Esophagus squamous epithelium (tissue), 5 donors: ENCODE measurements at places on chromosomes 16 and 17.

GRCh38 chr16:58655215-58655596 lies 25.6 kb upstream of the CNOT1 start:
- DNase-seq = no peak

- DNase-seq = no peak
Observed at GRCh38 chr17:49575679-49576087, at the start of gene NXPH3. NXPH3 (plus strand) TSS chr17:49575871; CDS start chr17:49576220, 349 bp downstream.

- DNase-seq = no peak
Observed at GRCh38 chr16:1647856-1648255, 30.2 kb upstream of the JPT2 start.

- no peak for DNase-seq
Observed at GRCh38 chr16:21302454-21302853, 24.4 kb upstream of the CRYM start.

- no peak for DNase-seq
Observed at GRCh38 chr17:1126250-1126797, 53.5 kb downstream of the ABR start.

DNA sequence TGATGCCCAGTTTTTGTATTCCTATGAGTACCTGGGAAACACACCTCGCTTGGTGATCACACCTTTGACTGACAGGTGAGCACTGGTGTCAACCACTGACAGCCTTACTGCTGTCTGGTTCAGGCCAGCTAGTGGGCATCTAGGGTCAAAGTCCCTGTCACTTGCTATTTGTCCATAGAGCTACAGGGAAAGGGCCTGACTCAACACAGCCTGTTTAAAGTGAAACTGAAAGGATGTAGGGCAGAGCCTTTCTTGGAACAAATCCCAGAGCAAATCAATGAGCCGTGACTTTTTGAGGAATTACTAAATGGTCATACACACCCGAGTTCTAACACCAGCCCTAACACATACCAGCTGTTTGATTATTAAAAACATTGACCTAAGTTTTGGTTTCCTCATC lies 106.8 kb downstream of the DNAH9 start:
- DNase-seq = no peak

- DNase-seq = no peak
Observed at GRCh38 chr16:4763791-4764190, 3.2 kb downstream of the ZNF500 start.

DNA sequence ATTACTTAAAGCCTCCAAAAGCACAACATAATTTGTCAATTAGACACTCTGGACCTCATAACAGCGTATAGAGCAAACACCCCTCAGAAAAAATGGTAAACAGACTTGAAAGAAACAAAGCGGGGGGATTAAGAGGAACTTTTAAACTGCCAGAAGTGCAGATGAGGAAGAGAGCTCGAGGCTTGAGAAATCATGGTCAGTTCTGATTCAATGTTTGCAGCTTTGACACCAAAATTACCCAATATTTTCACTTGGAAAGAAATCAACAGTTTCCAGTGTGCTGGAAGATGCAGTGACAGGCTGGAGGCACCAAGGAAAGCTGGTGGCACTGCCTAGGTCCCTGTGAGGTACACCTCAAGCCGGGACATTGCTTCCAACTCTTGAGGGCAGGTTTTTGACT lies 180.9 kb upstream of the TOX3 start:
- no peak for DNase-seq

- no peak for DNase-seq
Observed at GRCh38 chr16:29975134-29975538, 1.5 kb downstream of the TAOK2 start.

DNA sequence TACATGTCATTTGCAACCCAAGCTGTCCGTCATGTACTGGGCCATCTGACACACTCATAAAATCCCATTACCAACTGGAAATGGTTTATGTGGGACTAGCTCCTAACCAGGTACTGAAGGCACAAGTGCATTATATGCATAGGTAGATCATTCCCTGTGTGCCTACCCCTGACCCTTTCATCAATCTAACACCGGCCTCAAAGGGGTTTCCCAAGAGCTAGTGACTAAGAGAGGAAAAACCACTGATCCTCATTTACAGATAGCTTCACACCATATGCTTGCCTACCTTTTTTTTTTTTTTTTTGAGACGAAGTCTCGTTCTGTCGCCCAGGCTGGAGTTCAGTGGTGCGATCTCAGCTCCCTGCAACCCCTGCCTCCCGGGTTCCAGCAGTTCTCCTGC lies 449.8 kb downstream of the SLC39A11 start:
- DNase-seq = no peak

DNA sequence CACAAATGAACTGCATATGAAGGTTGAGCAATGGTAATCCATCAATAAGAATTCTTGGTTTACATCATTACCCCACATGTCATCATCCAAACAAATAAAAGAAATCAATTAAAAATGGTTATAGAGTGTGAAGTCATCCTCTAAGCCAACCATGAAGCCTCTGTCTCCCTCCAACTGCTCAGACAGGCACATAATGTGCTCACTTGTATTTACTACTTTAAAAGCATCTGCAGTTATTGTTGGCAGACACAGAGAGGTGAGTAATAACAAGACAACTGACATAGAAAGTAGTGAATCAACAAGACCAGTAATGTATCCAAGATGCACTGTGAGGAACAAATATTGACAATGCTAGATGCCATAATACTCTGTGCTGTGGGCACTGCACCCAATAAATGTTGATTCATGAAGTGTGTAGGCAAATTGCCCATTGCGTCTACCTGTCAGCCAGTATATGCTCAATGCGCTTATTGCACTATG lies 20.0 kb downstream of the ADAMTS18 start:
- no peak for DNase-seq

DNA sequence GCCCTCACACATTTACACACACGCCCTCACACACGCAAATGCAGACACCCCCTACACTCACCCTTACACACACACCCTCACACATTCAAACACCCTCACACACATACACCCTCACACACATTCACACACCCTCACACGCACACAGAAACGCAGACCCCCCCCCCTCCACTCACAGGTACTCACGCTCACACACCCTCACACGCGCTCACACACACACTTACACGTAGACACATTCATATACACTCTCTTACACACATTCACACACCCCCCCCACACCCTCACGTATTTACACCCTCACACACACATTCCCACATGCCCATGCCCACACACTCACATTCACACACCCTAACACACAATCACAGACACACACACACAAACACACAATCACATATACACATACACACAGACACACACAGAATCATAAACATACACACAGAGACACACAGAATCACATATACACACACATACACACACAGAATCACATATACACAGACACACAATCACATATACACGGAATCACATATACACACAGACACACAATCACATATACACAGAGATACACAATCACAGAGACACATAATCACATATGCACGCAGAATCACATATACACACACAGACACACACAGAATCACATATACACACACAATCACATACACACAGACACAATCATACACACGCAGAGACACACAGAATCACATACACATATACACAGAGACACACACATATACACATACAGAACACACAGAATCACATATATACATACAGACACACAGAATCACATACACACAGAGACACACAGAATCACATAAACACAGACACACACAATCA lies 250.1 kb upstream of the RPL38 start:
- no peak for DNase-seq
